ENCODE measurements at places on chromosomes 12 and 14.

- DNase-seq = no peak
Measured at GRCh38 chr12:111256629-111257434, 112.1 kb downstream of the PHETA1 start.

DNA sequence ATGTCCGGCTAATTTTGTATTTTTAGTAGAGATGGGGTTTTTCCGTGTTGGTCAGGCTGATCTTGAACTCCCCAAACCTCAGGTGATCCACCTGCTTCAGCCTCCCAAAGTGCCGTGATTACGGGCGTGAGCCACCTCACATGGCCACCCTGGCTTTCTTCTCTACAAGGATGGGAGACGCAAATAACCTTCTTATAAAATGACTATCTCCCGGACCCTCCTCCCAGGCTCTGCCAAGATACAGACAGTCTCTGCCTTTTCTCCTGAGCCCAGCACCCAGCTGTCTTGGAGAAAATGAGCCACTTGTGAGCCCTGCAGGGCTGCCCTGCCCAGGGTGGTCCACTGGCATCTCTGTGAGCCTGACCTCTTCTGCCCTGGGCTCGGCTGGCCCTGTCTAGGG is 34.7 kb upstream of the RBM19 start:
- DNase-seq = no peak

DNA sequence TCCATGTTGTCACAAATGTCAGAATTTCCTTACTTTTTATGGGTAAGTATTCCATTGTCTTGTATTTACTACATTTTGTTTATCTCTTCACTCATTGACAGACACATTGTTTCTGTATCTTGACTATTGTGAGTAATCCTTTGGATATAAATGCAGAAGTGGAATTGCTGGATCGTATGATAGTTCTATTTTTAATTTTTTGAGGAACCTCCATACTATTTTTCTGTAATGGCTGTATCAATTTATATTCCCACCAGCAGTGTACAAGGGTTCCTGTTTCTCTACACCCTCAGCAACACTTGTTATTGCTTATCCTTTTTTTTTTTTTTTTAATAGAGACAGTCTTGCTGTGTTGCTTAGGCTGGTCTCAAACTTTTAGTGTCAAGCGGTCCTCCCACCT is 3.5 kb upstream of the KICS2 start:
- no peak for DNase-seq

DNA sequence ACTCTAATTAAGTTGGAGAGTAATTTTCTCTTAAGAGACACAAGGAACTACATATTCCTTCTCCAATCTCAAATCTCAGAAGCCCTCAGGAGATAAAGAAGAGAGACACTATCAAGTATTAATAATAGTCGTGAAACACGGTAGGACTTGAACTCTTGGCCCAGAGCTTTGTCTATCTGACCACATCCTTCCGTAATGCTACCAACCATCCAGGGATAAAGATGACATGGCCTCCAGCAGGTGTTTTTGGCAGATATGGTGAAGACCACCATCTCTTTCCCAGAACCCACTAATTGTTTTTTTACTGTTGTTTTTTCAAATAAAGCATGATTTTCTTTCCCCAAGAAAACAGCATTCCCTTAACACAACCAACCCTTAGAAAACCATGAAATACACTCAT is 3.4 kb downstream of the ZNF384 start:
- DNase-seq = no peak

DNA sequence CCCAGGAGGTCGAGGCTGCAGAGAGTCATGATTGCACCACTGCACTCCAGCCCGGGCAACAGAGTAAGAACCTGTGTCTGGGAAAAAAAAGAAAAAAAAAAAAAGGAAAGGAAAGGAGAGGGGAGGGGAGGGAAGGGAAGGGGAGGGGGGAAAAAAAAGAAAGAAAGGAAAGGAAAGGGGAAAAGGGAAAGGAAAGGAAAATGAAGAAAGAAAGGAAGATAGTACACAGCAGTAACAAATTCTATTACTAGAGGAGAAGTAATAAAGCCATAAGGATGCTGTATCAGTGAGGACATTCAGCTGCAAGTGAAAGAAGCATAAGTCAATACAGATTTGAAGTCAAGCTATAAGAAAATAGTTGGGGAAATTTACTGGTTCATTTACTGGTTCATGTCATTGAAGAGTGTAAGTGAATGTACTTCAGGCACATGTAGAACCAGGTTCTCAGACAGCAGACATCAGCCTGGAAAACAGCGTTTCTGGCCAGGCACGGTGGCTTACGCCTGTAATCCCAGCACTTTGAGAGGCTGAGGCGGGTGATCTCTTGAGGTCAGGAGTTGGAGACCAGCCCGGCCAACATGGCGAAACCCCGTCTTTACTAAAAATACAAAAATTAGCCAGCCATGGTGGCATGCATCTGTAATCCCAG is 37.4 kb downstream of the NDUFA12 start:
- DNase-seq = no peak

- DNase-seq = no peak
Measured at GRCh38 chr12:44873898-44874297, 2.2 kb downstream of the NELL2 start.

DNA sequence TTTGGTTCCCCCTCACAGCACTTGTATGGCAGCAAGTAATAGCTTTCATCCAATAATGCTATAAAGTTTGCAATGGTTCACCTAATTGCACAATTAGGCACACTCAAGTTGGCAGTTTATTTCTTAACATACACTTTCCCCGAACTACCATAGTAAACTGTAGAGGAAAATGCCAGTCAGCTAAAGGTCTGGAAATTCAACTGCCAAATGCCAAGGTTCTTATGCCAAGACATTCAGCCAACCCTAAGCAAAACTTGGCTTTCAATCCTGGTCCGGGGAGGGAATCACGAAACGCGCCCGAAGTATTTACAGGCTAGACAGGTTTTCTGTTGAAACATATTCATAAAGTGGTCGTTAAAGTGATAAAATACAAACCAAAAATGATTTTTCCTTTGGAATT is 1512.4 kb upstream of the FLRT2 start:
- no peak for DNase-seq

- DNase-seq = no peak
Measured at GRCh38 chr12:42582050-42582449, 7.5 kb downstream of the PRICKLE1 start.

GRCh38 chr12:54658306-54659264 is 10.4 kb upstream of the DCD start:
- peak; percentile 20 for DNase-seq

- no peak for DNase-seq
Measured at GRCh38 chr14:75591987-75592575, 13.7 kb downstream of the FLVCR2 start.

- no peak for DNase-seq
Measured at GRCh38 chr14:82510007-82510406, 976.4 kb upstream of the SEL1L start.

DNA sequence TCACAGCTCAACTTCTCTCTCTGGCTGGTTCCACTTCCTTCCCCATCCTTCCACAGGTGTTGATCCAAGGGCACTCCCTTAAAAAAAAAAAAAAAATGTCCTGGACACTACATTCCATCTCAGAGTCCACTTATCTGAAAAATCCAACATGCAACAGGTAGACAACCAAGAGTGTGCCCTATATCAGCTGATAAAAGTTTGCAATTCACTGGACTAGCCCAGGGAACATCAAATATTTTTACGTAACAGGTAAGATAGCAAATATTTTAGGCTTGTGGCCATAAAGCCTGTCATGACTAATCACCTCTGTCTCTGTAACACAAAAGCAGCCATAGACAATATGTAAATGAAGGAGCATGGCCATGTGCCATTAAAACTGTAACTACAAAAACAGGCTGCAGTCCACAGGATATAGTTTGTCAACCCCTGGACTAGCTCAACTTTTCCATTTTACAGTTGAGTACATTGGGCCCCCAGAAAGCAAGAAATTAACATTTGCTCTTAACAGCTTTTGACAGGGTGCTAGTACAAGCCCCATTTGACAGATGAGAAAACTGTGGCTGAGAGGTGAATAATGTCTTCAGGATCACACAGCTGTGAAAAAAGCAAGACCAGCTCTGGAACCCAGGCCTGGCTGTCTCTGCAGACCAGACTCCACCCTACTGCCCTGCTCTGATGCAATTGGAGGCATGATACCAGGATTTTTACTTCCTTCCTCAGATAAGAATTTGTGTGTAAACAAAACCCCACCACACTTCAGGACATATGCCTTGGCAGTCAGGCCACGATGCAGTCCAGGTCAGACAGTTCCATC is 68.9 kb downstream of the CMKLR1 start:
- no peak for DNase-seq

- DNase-seq = no peak
Measured at GRCh38 chr12:106288494-106289195, 13.9 kb upstream of the TCP11L2 start.

DNA sequence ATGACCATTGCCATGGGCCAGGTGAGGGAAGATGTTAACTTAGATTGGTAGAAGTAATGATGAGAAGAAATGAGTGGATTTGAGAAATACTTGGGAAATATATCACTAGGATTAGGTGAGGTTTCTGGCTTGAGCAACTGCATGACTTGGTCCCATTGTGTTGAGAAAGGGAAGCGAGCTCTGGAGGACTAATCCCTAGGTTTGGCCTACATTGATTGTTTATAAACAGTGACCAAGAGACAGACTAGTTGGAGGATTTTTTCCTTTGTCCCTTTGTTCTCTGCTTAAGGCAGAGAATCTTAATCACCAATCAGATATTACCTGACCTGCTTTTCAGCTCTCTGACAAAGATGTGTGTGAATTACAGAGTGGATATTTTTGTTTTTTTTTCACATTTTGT is 100.5 kb downstream of the AEBP2 start:
- DNase-seq = no peak

- no peak for DNase-seq
Measured at GRCh38 chr14:91163316-91163715, 49.4 kb downstream of the DGLUCY start.

DNA sequence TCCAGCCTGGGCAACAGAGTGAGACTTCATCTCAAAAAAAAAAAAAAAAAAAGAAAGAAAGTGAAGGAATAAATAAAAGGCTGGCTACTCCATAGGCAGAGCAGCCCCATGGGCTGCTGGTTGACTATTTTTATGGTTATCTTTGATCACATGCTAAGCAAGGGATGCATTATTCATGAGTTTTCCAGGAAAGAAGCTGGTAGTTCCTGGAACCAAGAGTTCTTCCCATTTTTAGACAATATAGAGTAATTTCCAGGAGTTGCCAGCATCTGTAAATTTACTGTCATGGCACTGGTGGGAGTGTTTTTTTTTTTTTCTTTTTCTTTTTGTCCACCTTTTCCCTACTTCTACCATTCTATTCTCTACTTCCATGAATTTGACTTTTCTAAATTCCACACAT is 24.2 kb downstream of the FGD4 start:
- DNase-seq = no peak

DNA sequence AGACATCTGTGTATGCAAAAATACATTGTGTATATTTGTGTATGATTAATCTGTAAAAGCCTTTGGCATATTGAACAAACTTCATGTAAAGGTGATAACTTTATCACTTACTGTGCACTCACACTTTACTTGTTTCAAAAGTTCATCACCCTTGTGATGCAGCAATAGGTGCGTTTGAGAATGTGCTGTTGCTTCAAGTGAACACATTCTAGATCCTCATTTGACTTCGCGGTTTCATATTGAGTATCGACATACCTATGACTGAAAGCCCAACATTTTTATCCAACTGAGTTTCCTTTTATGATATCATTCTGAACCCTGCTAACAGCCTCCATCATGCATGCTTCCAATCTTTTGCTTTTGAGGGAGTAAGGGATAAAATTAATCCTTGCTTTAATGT is 1086.9 kb downstream of the TMEM121 start:
- DNase-seq = no peak

- DNase-seq = no peak
Measured at GRCh38 chr14:100339766-100340422, 16.8 kb downstream of the SLC25A47 start.

DNA sequence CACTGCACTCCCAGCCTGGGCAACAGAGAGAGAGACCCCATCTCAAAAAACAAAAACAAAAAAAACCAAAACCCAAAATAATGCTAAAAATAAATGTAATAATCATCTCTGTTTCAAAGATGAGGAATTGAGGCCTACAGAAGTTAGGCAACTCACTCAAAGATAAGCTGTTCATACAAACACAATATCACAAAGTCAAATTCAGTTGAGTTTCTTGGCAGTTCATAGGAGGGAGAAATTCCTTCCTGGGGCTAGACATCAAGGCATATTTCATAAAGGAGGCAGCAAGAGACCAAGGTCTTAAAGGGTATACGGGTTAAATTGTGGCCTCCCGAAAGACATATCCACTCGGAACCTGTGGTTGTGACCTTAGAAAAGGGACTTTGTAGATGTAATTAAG is 8.7 kb upstream of the TBPL2 start:
- DNase-seq = no peak

- DNase-seq = peak; percentile 66
Measured at GRCh38 chr12:130872179-130873096, 572 bp downstream of the RAN start.

DNA sequence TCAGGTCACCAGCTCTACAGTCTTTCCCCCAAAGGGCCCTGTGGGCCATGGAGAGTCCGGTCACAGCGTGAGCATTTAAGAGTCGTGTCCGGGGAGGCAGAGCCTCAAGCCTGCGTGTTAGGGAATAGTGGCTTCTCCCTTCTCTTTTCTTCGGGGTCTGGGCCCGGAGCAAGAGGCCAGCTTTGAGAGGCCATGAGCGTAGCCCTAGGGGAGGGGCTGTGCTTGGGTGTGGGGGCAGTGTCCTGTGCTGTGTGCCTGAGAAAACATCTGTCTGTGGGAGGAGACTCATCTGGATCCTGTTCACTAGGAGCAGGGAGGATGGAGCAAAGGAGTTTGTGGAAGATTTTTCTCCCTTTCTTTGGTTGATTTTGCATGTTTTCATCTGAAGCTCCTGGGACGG is 5.3 kb downstream of the LRP1-AS start:
- DNase-seq = no peak

- DNase-seq = no peak
Measured at GRCh38 chr12:64160021-64160710, 61.9 kb downstream of the KICS2 start.

GRCh38 chr14:66629499-66629898 is 121.6 kb downstream of the GPHN start:
- no peak for DNase-seq

- no peak for DNase-seq
Measured at GRCh38 chr12:130014485-130014807, 110.6 kb upstream of the TMEM132D start.

DNA sequence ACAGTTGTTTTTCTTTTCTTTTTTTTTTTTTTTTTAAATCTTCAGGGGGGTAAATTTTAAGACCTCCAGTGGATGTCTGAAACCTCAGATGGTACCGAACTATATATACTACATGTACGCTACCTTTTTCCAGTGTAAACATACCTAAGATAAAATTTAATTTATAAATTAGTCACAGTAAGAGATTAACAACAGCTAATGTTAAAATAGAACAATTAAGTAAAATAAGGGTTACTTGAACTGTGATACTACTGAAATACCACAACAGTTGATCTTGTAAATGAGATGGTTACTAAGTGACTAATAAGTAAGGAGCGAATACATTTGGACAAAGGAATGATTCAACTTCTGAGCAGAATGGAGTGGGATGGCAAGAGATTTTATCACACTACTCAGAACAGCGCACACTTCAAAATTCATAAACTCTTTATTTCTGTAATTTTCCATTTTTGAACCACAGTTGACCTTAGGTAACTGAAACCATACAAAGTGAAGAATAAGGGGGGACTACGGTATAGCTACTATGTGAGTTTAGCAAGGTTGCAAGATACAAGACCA is 80.5 kb upstream of the PCED1B start:
- DNase-seq = no peak

GRCh38 chr12:106724116-106724515 is 50.4 kb upstream of the RIC8B start:
- no peak for DNase-seq

GRCh38 chr12:40236357-40236850 is 11.6 kb downstream of the LRRK2 start:
- DNase-seq = no peak

All from right kidney (tissue), 9 donors.